ENCODE measurements at places on chromosomes 1 and 21.

GRCh38 chr1:162236618-162237017, 140.0 kb downstream of the SPATA46 start:
- DNase-seq: no peak

DNA sequence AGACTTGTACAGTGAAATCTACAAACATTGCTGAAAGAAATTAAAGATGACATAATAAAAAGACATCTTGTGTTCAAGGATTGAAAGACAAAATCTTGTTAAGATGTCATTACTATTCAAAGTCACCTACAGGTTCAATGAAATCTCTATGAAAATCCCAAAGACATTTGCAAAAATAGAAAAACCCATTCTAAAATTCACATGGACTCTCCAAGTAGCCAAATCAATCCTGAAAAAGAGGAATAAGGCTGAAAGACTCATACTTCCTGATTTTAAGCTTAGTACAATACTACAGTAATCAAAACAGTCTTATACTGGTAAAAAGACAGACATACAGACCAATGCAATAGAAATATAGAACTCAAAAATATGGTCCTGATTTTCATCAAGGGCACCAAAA, 78.6 kb downstream of the PCSK9 start:
- DNase-seq: no peak

DNA sequence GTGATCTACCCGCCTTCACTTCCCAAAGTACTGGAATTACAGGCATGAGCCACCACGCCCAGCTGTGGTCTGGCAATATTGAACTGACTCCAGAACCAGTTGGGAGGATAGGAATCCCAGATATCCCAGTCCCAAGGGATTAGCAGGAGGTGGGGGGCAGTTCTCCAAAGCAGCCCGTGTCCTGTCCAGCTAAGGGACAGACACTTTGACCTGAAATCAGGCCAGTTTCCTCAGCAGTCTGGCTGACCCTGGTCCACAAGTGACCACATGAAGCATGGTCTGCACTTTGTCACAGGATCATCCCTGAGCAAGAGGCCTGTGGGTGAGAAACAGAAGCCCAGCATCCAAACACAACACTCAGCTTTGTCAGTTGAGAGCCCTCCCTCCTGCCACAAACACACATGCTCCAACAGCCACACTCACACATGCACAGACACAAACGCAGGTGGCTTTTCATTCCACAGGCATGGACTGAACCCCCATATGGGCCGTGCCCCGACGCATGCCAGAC, 2.7 kb upstream of the FDPS start:
- no peak for DNase-seq

- no peak for DNase-seq
Observed at GRCh38 chr1:6858596-6858995, 73.3 kb downstream of the CAMTA1 start.

GRCh38 chr1:199843861-199844260, 183.6 kb upstream of the NR5A2 start:
- DNase-seq: no peak

- no peak for DNase-seq
Observed at GRCh38 chr1:7824701-7825100, 28.2 kb downstream of the UTS2 start.

DNA sequence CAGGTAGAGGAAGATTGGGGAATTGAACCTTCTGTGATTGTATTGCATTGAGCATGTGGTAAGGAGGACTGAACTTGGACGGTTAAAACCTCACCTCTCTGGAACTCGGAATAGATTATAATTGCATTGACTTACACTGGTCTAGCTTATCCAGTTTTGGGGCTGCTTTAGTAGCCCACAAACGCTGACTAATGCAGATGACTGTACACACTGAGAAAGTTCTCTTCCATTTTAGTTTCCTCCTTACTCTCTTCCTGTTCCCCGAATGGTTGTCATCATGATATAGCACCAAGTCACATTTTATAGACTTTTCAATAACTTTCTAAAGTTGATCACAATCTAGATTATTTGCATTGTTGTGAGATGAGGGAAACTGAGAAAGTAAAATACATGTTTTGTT, 78.2 kb downstream of the NFIA start:
- no peak for DNase-seq

DNA sequence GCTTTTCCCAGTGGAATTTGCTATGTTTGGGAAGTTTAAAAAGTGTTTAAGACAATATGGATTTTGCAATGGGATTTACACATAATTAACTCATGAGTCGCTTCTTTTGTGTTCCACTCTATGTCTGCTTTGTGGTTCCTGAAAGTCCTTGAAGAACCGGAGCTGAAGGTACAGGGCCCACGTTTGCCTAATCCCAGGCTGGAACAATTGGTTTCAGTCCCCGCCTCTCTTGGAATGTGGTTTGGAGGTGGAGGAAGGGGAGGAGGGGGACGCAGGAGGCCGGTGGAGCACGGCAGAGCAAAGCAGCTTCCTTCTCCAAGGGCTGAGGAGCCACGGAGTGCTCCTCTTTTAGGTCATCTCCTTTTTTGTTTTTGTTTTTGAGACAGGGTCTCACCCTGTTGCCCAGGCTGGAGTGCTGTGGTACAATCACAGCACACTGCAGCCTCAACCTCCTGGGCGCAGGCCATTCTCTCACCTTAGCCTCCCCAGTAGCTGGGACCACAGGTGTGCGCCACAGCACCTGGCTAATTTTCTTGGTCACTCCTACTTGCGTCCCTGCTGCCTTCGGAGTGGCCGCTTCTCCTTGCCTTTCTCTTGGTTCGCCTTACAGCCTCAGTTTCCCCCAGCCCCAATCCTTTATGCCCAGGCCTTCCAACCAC, 129.5 kb upstream of the ERRFI1 start:
- DNase-seq: no peak

DNA sequence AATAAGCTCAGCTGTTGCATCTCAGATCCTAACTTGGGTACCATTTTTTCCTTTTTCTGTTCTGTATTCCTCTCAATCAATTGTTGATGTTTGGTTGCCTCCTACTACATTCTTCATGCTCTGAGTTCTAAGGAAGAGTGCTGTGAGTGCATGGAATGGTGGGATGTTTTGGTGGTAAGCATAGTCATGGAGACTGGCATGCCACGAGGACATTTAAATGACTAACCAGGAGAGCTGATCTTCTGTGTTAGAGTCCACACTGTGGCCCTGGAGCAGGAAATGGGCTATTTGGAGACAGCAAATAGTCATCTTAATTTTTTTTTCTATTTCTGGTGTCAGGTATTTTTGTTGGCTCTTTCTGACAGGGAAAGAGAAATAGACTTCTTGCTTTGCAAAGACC, 69.5 kb upstream of the HSD17B7 start:
- no peak for DNase-seq

- DNase-seq: no peak
Observed at GRCh38 chr1:56148326-56149193, 430.8 kb downstream of the PLPP3 start.
